Pulmonary artery endothelial cell (primary cell): ENCODE measurements at places on chromosomes 4 and X. TPM values are rescaled to one million over a fixed set of nuclear protein-coding genes. Genes with fewer than 3 reads are reported as not detected.

IL1RAPL1 gene
- 0.92 TPM in 1 of 2 replicates, not detected in the other for total RNA-seq

TGIF2LX gene
- not detected in 2 replicates for total RNA-seq

STIM2 gene
- 8.9 and 15.5 TPM in 2 replicates for total RNA-seq

ANXA3 gene
- total RNA-seq = 226 and 292 TPM in 2 replicates

ARX gene
- not detected in 2 replicates for total RNA-seq

MAGEC3 gene
- total RNA-seq = not detected in 2 replicates

BST1 gene
- total RNA-seq = 19.2 and 23.8 TPM in 2 replicates

HPSE gene
- 5.7 and 30.7 TPM in 2 replicates for total RNA-seq

FHDC1 gene
- under 0.01 and 0.04 TPM in 2 replicates for total RNA-seq

TEX13D gene
- total RNA-seq = not detected in 2 replicates

REELD1 gene
- total RNA-seq = not detected in 2 replicates

MAGEA9B gene
- not detected in 2 replicates for total RNA-seq

FRAS1 gene
- 8.6 and 26.8 TPM in 2 replicates for total RNA-seq

LRP2BP gene
- total RNA-seq = 0.33 and 0.39 TPM in 2 replicates

ERCC6L gene
- 4.7 and 8.3 TPM in 2 replicates for total RNA-seq

SHISA3 gene
- total RNA-seq = 17.2 and 166 TPM in 2 replicates

FOXR2 gene
- total RNA-seq = not detected in 2 replicates

IL2RG gene
- not detected in 2 replicates for total RNA-seq

TET2 gene
- total RNA-seq = 7.1 and 8.4 TPM in 2 replicates

MAGED4B gene
- 7.9 and 12.6 TPM in 2 replicates for total RNA-seq

GAGE12J gene
- not detected in 2 replicates for total RNA-seq

FHIP1A gene
- total RNA-seq = 0.42 and 0.59 TPM in 2 replicates

NMU gene
- 0.20 TPM in 1 of 2 replicates, not detected in the other for total RNA-seq

LNX1 gene
- total RNA-seq = 2.6 and 6.1 TPM in 2 replicates

ADH1B gene
- total RNA-seq = not detected in 2 replicates

VSIG1 gene
- total RNA-seq = 0.71 and 0.99 TPM in 2 replicates

PROM1 gene
- total RNA-seq = 0.07 TPM in 1 of 2 replicates, not detected in the other

PLAC1 gene
- 0.20 and 0.46 TPM in 2 replicates for total RNA-seq

SAT1 gene
- total RNA-seq = 298 and 461 TPM in 2 replicates

TRAM1L1 gene
- total RNA-seq = 0.11 and 0.26 TPM in 2 replicates

GIMD1 gene
- not detected in 2 replicates for total RNA-seq

GPR119 gene
- total RNA-seq = not detected in 2 replicates

MAPK10 gene
- 0.04 and 0.20 TPM in 2 replicates for total RNA-seq

NLGN3 gene
- 0.04 and 0.13 TPM in 2 replicates for total RNA-seq

STOX2 gene
- total RNA-seq = 0.07 and 0.14 TPM in 2 replicates

CSAG3 gene
- total RNA-seq = not detected in 2 replicates

PPEF2 gene
- total RNA-seq = not detected in 2 replicates

PIM2 gene
- 5.5 and 6.3 TPM in 2 replicates for total RNA-seq

NUDT11 gene
- total RNA-seq = 7.9 and 13.0 TPM in 2 replicates

PRSS48 gene
- total RNA-seq = not detected in 2 replicates

ASB12 gene
- not detected in 2 replicates for total RNA-seq

CT45A10 gene
- total RNA-seq = not detected in 2 replicates

KLHL4 gene
- total RNA-seq = 33.9 and 34.6 TPM in 2 replicates

ADH1A gene
- not detected in 2 replicates for total RNA-seq

OTUD6A gene
- total RNA-seq = not detected in 2 replicates

HPRT1 gene
- 23.5 and 27.5 TPM in 2 replicates for total RNA-seq

GEMIN8 gene
- total RNA-seq = 13.4 and 16.7 TPM in 2 replicates

PDLIM3 gene
- total RNA-seq = 60.5 and 78.9 TPM in 2 replicates

RTL5 gene
- 0.20 and 0.53 TPM in 2 replicates for total RNA-seq

FAM236A gene
- not detected in 2 replicates for total RNA-seq

NPNT gene
- total RNA-seq = under 0.01 and 0.11 TPM in 2 replicates

UGT2A3 gene
- total RNA-seq = not detected in 2 replicates

ODAPH gene
- total RNA-seq = not detected in 2 replicates

SYTL5 gene
- total RNA-seq = not detected in 2 replicates
